Activated CD4-positive, alpha-beta memory T cell treated with anti-CD3 and anti-CD28 coated beads, Interleukin-2, amount 10 ng/mL, durations not matched to agents 7 days and 5 days (primary cell): ENCODE measurements at places on chromosomes 2 and 18. TPM values are rescaled to one million over a fixed set of nuclear protein-coding genes. Genes with fewer than 3 reads are reported as not detected.

KCNK3 gene
- not detected for total RNA-seq

ARHGEF4 gene
- 0.25 TPM for total RNA-seq

CAPN14 gene
- 0.35 TPM for total RNA-seq

NGEF gene
- total RNA-seq: 0.58 TPM

MROH2A gene
- not detected for total RNA-seq
